GM03348 (cell line): ENCODE measurements at places on chromosomes 11 and 22.
A peak's percentile ranks its signal among the peaks of the same experiment; 100 is the strongest.

- DNase-seq: no peak
These were observed 329.6 kb upstream of the B3GAT1 start for GRCh38 chr11:134741453-134742223.

GRCh38 chr22:29030016-29030617, 31.5 kb downstream of the C22orf31 start:
- DNase-seq: peak; percentile 28

DNA sequence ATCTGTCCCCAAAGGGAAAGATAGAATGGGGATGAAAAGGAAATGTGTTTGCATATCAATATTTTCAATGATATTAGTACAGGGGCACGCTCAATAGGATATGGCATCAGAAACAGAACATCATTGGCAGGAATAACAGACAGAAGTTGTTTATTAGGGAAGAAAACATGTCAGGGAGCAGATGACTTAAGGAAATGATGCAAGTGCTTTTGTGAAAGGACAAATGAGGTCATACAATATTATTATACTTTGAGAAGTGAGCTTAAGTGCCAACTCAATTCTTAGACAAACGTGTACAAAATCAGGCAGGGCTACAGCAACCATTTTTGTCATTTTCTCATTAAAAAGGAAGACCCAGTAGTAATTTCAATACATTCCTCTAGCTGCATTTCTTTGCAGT, 388.4 kb downstream of the SOX6 start:
- no peak for DNase-seq

DNA sequence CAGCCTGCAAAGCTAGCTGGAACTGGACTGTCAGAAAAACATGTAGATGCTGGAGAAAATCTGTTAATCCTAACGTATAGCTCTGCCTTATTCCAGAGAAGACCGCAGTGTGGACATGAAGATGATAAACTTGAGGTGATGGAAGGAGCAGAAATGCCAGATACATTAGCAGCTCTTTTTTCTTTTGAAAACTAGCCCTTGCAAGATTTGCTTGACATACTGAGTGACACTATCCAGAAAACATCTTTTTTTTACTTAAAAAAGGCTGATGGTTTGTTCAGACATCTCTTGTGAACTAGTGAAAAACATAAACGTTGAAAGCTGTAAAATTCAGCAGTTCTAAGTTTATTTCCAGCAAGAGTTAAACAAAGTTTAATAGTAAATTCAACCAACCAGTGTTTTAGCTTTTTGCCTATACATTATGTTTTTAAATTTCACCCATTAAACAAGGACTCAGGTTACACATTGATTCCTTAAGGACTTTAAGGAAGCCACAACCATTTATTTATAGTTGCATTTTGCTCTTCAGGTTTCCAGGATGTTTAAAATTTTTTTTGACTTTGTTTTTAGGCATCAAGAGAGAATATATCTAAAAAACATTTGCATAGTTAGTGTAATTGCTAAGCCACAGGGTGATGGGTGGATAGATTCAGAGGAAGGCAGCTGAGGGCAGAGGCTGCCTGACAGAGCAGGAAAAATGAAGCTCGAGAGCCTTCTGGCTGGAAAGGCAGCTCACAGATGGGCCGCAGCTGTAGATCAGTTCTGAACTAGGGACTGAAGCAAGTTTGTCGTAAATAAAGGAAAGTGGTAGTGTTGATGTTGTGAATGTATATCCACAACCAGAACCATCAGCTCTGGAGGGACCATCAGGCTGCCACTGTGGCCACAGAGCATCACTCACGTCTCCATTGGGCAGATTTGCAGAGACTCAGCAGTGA, 9.5 kb downstream of the SNAP29 start:
- no peak for DNase-seq

DNA sequence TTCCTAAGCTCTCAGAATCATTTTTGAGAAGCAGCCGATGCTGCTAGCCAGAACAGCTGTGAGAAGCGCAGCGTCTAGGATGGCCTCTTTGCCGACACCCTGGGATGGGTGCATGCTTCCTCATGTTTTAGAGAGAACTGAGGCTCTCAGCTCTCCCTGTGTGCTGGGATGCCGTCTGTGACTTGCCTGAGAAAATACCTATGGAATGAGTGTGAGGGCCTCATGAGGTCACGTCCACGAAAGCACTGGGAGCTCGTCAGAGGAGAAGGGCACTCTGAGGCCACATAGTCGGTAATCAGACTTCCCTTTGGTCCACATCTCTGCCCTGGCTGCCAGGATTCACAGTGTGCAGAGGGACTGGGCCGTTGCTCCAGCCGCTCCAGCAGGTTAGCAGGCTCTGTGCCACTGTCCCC, 54.7 kb downstream of the MICAL3 start:
- DNase-seq: peak; percentile 67

DNA sequence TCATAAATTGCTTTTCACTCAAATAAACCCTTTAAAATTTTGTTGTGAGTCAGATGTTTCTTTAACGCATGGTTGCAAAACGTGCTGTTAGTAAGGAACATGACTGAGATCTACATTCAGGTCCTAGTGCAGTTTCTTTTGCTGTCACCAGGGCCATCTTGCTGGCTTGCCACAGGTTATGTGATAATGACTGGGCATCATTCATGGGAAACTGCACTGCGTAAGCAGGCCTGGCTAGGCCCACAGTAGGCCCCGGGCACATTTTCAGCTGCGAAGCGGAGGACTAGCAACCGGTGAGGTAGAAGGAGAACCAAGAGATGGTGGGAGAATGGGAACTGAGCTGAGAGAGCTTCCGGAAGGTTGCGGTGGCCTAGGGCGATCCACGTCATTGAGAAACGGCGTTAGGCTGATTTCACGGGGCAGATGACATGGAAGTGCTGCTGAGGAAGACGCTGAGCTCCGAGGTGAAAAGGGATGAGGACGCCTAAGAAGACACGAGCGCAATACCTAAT, 3.2 kb upstream of the KLHDC7B start:
- no peak for DNase-seq

DNA sequence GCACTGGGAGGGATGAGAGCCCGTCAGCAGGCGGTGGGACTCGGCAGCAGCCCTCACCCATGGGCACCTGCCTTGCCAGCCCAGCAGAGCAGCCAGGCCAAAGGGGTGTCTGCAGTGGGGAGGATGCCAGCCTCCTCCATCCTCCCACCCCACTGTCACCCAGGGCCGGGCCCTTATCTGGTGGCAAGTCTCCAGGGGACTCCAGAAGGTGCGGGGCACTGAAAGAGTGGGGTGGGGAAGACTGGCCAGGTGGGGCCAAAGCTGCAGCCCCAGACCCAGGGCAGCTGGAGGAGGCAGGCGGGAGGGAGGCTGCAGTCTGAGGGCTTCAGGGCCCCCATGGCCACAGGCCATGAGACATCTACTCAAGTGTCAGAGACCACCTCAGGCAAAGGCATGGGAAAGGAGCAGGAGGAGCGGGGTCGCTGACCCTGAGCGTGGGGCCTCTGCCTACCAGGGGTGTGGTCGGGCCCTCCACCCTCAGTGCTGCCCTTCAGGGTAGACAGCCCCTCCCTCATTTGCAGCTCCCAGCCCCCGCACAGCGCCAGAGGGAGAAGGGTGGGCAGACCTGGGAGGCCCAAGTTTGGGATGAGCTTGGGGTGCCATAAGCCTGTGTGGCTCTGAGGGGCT, 3.5 kb downstream of the DGCR6L start:
- DNase-seq: no peak

GRCh38 chr11:67663532-67664212, 10.8 kb downstream of the ALDH3B2 start:
- DNase-seq: peak; percentile 3

DNA sequence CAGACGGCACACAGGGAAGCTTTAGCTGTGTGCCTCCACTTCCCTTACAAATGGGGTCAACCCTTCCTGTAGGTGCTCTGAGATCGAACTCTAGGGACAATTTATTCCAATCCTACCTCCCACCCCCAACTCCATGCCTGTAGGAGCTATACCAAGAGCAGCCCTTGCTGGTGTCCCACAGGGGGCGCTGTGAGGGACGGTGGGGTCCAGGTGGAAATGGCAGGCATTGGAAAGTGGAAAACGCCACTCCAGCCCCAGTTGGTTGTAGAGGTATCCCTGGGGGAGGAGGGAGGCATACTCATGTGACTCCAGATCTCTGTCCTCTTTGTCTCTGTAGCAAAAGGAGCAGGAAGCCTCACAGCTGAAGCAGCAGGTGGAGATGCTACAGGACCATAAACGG, 161.3 kb downstream of the MYO18B start:
- no peak for DNase-seq

- DNase-seq: no peak
These were observed 52.8 kb upstream of the SLC35C1 start for GRCh38 chr11:45752106-45752505.

- DNase-seq: no peak
These were observed 6.7 kb upstream of the TPP1 start for GRCh38 chr11:6625832-6626420.
